ENCODE measurements at places on chromosomes 7 and 10. TPM values are rescaled to one million over a fixed set of nuclear protein-coding genes. Genes with fewer than 3 reads are reported as not detected.

DNA sequence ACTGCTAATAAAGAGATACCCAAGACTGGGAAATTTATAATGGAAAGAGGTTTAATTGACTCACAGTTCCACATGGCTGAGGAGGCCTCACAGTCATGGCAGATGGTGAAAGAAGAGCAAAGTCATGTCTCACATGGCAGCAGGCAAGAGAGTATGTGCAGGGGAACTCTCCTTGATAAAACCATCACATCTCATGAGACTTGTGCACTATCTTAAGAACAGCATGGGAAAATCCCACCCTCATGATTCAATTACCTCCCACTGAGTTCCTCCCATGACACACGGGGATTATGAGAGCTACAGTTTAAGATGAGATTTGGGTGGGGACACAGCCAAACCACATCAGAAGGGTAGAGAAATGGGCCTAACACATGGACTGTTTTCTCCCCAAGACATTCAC is 156.3 kb downstream of the CCDC71L start:
- no peaks in the 10 kb centered on the region for H3K4me1 ChIP-seq
- no peak overlapping the region for H3K27ac ChIP-seq
- no peaks in the 10 kb centered on the region for H3K36me3 ChIP-seq
- DNase-seq: no peak
- no peak overlapping the region for H3K4me3 ChIP-seq
- H3K27me3 ChIP-seq: no peaks in the 10 kb centered on the region

DNA sequence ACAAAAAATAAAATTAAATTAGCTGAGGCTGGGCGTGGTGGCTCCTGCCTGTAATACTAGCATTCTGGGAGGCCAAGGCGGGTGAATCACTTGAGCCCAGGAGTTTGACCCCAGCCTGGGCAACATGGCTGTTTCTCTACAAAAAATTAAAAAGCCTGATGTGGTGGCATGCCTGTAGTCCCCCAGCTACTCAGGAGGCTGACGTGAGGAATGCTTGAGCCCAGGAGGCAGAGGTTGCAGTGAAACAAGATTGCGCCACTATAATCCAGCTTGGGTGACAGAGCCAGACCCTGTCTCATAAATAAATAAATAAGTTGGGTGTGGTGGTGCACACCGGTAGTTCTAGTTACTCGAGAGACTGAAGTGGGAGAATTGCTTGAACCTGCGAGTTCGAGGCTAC is 65.1 kb downstream of the GNA12 start:
- no peak overlapping the region for H3K4me3 ChIP-seq
- H3K27ac ChIP-seq: no peak overlapping the region
- H3K36me3 ChIP-seq: peaks cover 3% of the 10 kb centered on the region
- no peaks in the 10 kb centered on the region for H3K27me3 ChIP-seq
- peaks cover 5% of the 10 kb centered on the region for H3K4me1 ChIP-seq

GRCh38 chr10:29440981-29441380 is 152.1 kb downstream of the LYZL1 start:
- no peak for DNase-seq
- no peak overlapping the region for H3K27ac ChIP-seq
- no peaks in the 10 kb centered on the region for H3K36me3 ChIP-seq
- H3K27me3 ChIP-seq: no peaks in the 10 kb centered on the region
- H3K4me3 ChIP-seq: no peak overlapping the region
- H3K4me1 ChIP-seq: no peaks in the 10 kb centered on the region

DNA sequence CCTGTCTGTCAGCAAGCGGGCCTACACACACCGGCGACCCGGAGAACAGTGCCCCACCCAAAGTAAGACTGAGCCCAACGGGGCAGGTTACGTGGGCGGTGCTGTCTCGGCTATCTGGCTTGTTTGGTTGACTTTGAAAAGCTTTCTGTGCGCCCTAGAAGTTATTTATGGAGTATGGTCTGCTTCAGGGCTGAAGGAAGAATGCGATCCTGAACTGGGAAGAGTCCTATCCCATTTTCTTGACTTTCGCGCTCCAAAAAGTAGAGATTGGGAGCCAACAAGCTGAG is 1.5 kb downstream of the INA start:
- H3K36me3 ChIP-seq: no peaks in the 10 kb centered on the region
- H3K4me1 ChIP-seq: peaks cover 19% of the 10 kb centered on the region
- peak; percentile 51 for DNase-seq
- peaks cover 40% of the 10 kb centered on the region for H3K27me3 ChIP-seq

- no peaks in the 10 kb centered on the region for H3K36me3 ChIP-seq
- H3K27me3 ChIP-seq: no peaks in the 10 kb centered on the region
- no peaks in the 10 kb centered on the region for H3K4me1 ChIP-seq
- H3K27ac ChIP-seq: no peak overlapping the region
These were observed 25.4 kb downstream of the CYP2C9 start for GRCh38 chr10:94963901-94964300.

- DNase-seq: no peak
- no peak overlapping the region for H3K4me3 ChIP-seq
- H3K27me3 ChIP-seq: no peaks in the 10 kb centered on the region
- H3K36me3 ChIP-seq: peaks cover 5% of the 10 kb centered on the region
These were observed 34.0 kb downstream of the PPP2R2D start for GRCh38 chr10:131934769-131935168.

- H3K36me3 ChIP-seq: no peaks in the 10 kb centered on the region
- H3K27me3 ChIP-seq: no peaks in the 10 kb centered on the region
- peak; percentile 2 for DNase-seq
- H3K4me3 ChIP-seq: no peak overlapping the region
- H3K27ac ChIP-seq: no peak overlapping the region
These were observed 217.9 kb downstream of the GALNT17 start for GRCh38 chr7:71349682-71350481.

DNA sequence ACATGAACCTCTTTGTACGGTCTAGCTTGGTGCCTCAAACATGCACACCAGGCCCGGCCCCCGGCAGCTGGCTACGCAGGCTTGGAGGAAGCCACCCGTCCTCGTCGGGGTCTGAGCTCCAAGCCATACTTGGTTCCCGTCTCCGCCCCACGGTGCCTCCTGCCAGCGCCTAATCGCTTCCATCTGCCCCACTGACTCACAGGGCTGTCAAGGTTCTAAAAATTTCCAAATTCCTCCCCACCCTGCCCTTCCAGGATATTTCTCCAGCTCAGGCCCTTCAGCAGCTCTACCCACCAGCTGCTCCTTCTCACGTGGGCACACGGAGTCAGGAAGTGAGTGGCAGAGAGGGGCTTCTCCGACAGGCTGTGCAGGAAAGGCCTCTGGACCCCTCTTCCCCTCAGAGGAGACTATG is 38.8 kb downstream of the TMEM270 start:
- H3K27me3 ChIP-seq: no peaks in the 10 kb centered on the region
- peaks cover 4% of the 10 kb centered on the region for H3K4me1 ChIP-seq
- H3K4me3 ChIP-seq: no peak overlapping the region
- H3K36me3 ChIP-seq: no peaks in the 10 kb centered on the region
- no peak overlapping the region for H3K27ac ChIP-seq

Gene PHYHIPL
- 0.48 TPM for total RNA-seq

Gene NKX2-3
- total RNA-seq: not detected

Gene TEX47
- not detected for total RNA-seq

Gene LRIT1
- total RNA-seq: not detected

Data from H1 (cell line).